ENCODE measurements at places on chromosomes 2 and 18. TPM values are rescaled to one million over a fixed set of nuclear protein-coding genes. Genes with fewer than 3 reads are reported as not detected.

Gene LRP1B
- total RNA-seq: 0.06 TPM

Gene UGT1A6
- not detected for total RNA-seq

Gene OR6B2
- not detected for total RNA-seq

Gene SPHKAP
- total RNA-seq: not detected

Gene CIB4
- total RNA-seq: not detected

Gene NGEF
- 0.16 TPM for total RNA-seq

Gene SOCS6
- total RNA-seq: 26.9 TPM

Gene TMEFF2
- total RNA-seq: under 0.01 TPM

Gene PAIP2B
- 0.65 TPM for total RNA-seq

Gene PELI1
- total RNA-seq: 87.3 TPM

Gene PUS10
- 5.7 TPM for total RNA-seq

Gene UPP2
- not detected for total RNA-seq

Gene TPO
- 0.32 TPM for total RNA-seq

Gene OTOS
- not detected for total RNA-seq

Gene PDE11A
- under 0.01 TPM for total RNA-seq

Gene BCL2
- total RNA-seq: 0.49 TPM

Gene SIX2
- total RNA-seq: not detected

Gene DNAH6
- not detected for total RNA-seq

Gene GLI2
- total RNA-seq: under 0.01 TPM

Gene CAPN14
- total RNA-seq: 0.13 TPM

Gene EFHD1
- 0.16 TPM for total RNA-seq

Gene SLC5A7
- total RNA-seq: not detected
